ENCODE measurements at places on chromosomes 11 and 22.

DNA sequence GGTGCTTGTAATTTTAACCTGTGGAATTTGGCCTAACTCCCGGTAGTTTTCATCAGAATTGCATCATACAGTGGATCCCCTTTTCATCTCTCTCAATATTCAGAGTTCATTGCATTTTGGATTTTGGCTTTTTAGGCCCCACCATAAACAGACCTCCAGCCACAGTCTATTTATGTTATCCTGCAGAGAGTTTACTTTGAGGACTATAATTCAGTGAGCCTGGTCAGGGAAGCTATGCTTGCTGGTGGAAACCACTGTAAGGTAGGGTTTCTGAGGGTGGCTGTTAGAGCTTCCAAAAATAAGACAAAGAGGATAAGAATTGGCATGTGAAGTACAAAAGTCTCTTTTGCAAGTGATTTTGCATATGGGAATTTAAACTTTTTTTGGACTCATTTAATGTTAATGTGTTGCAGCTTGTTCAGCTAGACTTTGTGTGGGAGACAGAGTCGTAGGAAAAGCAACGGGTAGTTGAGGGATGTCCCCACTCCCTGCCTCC is 34.8 kb upstream of the DDI1 start:
- no peak for DNase-seq

GRCh38 chr11:13685461-13686108 is 17.1 kb downstream of the FAR1 start:
- no peak for DNase-seq

DNA sequence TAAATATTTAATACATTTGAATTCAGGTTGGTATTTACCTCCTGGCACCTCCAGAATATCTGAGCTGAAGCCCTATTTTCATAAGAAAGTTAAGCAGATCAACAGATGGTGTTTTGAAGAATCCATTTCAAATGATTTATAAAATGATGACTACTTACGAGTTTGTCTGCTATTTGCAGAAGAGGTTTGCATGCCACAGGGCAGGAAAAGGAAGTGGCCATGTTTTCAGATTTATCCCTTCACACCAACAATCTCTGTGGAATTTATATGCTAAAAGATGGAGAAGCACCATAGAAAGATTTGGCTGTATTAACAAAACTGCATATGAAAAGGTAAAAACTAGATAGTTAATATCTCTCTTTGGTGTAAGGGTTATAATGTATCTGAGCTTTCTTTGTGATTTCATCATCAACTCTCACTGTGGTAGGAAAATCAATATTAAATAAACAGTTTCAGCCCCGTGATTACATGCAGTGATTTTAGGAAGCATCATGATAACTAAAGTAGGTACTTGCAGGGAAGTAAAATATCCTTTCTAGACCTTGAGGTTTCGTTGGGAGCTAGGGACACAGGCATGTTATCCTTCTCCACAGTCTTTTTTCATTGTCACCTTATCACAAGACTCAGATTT is 2.6 kb downstream of the BMAL1 start:
- no peak for DNase-seq

DNA sequence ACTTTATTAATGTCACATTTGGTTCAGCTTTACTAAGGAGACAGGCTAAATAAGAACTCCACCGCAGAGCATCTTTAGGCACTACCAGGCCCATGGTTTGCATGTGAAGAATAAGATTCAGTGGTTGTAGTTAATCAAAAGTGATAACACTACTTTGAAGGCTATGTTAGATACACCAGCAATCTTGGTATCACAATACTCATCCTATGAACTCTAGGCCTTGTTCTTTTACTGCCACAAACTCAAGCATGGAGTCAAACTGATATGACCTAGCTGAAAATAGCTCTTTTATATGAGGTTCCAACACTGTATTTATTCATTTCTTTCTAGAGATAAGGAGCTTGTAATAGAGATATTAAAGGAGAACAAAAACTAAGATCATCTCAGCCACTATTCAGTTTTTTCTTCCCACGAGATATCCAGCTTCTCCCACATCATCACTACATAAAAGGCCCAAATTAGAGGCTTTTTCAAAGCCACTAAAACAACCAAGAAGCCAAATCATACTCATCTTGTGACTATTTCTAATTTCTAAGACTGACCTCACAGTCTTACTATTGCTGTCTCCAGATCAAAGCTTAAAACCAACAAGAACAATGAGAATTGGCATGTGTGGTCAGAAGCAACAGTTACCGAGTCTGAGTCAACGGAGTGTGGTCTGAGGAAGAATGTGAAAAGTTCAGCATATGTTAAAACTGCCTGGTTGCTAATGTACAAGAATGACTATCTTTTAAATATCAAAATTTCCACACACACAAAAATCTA is 25.1 kb upstream of the GUCY1A2 start:
- DNase-seq: no peak

GRCh38 chr22:38870791-38871359 is 1.1 kb downstream of the CBX6 start:
- DNase-seq: no peak

GRCh38 chr11:80173371-80174136 is 732.7 kb upstream of the TENM4 start:
- no peak for DNase-seq

DNA sequence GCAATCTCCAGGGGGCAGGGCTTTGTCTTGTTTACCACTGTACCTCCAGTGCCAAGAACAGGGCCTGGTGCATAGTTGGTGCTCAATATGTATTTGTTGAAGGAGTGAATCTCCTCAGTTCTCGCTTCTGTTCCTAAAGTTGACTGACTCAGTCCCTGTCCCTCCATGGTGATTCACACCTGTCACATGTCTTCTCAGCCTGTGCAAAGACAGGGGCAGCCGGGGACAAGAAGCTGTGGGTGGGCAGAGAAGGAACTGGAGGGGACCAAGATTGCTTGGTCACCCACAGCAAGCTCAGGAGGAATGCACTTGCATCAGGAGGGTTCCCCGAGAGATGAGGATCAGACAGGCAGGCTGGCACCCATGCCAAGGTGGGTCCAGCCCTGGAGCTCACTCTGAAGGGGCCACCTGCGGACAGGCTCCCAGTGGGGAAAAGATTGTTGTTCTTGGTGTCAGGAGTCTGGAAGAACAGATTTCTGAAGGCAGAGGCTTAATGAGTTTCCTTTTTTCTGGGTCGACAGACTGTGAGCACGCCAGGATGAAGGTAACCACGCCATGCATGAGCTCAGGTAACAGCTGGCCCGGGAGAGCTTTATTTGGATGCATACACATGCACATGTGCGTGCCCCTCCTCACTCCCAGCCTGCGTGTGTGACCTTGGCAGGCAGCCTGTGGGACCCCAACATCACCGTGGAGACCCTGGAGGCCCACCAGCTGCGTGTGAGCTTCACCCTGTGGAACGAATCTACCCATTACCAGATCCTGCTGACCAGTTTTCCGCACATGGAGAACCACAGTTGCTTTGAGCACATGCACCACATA is 16.9 kb downstream of the IL17RA start:
- DNase-seq: no peak

DNA sequence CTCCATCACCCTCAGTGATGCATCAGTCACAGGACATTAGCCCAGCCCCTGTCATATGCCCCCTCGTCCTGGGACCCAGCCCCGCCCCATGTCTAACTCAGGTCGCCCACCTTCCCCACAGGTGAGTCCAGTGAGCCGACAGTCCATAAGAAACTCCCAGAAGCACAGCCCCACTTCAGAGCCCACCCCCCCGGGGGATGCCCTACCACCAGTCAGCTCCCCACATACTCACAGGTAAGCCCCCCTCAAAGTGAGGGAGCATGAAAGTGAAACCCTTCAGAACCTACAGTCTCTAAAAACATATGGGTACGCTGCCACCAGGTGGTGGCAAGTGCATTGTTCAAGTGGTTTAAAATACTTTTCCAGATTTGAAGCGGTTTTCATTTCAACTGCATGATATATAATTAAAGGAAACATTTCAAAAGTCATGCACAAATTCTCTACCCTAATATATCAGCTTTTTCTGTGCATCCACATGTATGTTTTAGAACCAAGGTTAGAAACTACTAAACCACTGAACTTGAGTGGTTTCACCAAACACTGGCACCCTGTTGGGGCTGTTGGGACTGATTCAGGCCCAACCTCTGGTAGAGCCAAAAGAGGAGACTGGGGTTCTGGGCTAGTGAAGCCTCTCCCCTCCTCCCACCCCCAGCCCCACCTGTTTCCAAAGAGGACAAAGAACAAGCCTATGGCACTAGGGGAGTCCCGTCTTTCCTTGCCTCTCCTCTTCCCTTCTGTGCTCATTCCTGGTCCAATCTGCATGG is 17.3 kb downstream of the EPS8L2 start:
- peak; percentile 66 for DNase-seq

- DNase-seq: no peak
These were observed 7.8 kb downstream of the PHOX2A start for GRCh38 chr11:72236083-72236697.
